ENCODE measurements at places on chromosomes 7 and 10.

DNA sequence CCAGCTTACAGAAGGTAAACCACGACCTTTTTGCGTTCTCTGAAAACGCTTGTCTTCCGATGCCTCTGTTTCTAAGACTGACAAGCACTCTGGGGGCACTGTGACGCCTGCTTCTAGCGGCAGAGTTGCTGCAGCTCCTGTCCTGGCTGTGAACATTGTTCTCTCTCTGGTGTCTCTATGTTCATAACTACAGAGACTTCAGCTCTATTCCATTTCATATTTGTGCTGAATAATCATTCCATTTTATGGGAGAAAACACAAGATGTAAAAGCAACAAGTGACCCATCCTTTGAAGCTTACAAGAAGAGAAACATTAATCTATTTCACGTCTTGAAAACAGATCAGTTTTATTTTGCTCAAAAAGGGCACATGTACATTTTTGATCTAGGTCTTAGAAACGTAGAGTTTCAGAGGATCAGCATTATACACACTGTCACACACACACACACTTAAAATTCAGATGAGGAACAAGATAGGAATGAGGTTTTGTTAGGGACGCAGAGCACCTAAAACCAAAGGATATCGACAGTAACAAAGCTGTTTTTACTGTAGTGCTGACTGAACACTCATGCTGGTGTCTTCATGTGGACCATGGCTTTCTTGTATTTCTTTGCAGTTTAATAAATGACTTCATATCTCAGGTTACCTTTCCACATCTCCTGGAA is 3.0 kb downstream of the IKZF1 start:
- DNase-seq, result no peak

DNA sequence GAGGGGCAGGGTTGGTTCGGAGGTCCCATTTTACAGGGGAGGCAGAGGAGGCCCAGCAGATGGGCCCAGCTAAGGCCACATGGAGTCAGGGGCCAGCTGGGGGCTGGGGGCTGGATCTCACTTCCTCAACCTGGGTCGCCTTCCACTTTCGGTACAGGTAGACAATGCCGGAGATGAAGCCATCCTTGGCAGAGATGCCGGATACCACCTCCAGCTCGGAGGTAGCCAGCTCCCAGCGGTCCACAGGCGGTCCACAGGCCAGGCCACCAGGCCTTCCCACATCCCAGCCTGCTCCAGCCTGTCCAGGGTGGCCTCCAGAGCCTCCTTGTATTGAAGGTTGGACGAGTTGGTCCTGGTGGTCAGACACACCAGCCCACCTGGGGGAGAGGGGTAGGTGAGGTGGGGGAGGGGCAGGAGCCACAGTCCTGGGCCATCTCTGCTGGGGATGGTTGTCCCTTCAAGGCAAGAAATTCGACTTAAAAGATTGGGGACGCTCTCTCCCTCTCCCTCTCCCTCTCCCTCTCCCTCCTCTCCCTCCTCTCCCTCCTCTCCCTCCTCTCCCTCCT is 3.9 kb downstream of the CLDN4 start:
- no peak for DNase-seq

DNA sequence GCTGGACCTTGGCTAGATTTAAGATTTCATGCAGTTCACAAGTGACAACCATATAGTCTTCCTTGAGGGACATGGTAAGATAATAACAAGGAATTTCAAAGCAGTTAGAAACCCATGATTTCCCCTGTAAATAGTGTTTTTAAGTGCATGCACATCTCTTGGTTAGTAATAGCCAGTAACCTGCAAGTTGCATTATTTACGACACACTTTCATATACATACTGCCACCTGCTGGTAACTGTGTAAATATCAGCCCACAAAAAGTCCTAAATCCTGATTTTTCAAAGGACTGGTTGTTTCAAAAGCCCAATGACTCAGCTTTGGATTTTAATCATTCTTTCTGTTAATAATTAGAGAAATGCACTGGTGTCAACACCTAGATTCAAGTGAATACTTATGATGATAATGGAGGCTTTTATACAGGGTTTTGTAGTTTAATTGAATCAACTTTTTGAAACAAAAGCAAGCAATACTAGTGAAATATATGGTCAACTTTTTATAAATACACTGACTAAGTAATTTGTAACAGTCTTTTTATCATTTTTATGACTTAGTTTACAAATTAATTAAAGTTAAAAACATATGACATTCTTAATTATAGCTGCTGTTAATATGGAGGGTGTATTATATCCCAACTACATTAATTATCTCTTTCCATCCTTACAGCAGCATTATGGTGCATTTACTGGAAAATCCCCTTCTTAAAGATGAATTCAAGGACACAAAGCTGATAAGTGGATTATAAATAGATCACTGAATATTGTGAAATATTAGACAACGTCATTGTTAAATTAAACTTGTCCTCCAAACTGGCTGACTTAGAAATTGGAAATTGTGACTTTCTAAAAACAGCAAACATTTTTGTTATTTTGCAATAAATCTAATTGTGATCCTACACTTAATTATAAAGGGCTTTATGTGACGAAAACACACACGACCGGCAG is 367.7 kb upstream of the SEMA3D start:
- peak; percentile 41 for DNase-seq

- DNase-seq, result no peak
Measured at GRCh38 chr7:145313551-145313950, 477.7 kb upstream of the TPK1 start.

DNA sequence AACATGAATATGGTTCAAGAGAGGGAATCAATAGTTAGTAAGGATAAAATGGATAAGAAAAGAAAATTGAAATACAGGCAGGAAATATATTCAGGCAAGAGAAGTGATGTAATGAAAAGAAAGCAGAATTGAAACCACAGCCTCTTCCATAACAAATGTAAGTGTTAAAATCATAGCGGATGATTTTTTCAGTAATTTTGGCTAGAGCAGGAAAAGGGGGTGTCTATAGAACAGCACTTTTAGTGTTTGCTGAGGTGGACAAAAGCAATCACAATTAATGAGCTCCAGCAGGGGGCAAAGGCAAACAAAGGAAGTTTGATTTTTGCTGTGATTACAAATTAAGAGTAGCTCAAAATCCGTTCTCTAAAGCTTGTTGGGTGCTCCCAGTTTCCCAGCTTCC is 79.0 kb downstream of the TRIL start:
- no peak for DNase-seq

GRCh38 chr7:66323114-66323796 is 118.1 kb downstream of the TPST1 start:
- no peak for DNase-seq

GRCh38 chr10:73812657-73813056 is 1.3 kb upstream of the NDST2 start:
- no peak for DNase-seq

DNA sequence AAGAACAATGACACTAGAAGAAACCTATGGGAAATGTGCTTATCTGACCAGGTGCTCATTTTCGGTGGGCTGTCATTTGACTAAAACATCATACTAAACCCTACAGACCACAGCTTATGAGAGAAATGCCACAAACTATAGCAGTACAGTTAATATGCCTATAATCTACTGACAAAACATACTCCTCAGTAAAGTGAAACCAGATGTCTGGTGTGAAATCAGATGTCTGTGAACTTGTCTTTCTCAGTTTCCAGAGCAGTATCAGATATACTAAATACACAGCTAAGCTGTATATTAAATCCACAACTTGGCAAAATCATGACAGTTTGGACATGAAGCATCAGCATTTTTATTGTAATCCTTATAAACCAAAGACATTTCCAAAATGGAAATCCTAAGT is 3.3 kb downstream of the IMMP2L start:
- no peak for DNase-seq

- no peak for DNase-seq
Measured at GRCh38 chr7:106866298-106867281, 1.5 kb downstream of the PIK3CG start.

DNA sequence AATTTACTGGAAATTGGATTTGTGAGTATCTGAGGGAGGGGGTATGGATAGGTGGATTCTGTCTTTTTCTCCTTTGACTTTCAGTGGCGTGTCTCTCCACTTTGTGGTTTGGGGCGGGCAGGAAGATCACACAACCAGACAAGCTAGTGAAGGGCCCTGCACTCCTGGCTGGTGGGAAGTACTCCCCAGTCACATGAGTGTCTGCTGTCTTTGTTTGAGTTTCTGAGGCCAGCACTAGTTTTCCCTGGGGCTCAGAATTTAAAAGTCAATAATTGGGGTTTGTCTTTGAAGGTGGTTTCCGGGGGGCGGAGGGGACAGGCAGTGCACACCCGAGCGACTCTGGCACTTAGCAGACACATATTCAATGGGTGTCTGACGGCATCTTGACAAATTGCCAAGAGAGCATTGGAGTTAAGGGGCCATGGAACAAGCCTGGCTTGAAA is 120.1 kb downstream of the WDFY4 start:
- DNase-seq, result no peak

GRCh38 chr10:70829543-70829942 is 13.8 kb downstream of the SGPL1 start:
- DNase-seq, result no peak

GRCh38 chr7:134905375-134905774 is 80.9 kb upstream of the AGBL3 start:
- DNase-seq, result no peak

DNA sequence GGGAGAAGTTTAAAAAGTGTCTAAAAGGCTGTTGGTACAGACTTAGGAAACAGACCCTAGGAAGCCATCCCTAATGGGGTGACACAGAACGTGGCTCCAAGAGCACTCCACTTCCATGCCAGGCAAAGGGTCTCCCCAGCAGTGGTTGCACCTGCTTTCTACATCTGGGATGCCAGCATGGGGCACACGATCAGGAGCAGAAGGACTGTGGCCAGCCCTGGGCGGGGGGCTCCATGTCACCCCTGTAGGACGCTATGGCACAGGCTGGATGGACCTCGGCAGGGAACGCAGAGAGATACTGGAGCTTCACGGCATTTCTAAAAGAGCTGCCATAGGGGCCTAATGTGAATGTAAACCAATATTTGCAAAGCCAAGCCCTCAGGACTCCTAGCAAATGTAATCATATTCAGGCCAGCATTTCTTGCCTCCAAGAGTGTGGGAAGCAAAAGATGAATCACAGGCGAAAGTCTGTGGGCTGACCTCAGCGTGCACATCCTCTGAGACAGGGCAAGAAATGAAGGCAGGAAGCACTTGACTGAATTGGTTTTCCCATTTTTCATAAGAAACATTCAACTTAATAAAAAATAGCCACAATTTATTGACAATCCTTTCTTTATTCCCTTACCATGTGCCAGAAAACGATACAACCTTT is 93.9 kb downstream of the ATXN7L1 start:
- DNase-seq, result no peak

DNA sequence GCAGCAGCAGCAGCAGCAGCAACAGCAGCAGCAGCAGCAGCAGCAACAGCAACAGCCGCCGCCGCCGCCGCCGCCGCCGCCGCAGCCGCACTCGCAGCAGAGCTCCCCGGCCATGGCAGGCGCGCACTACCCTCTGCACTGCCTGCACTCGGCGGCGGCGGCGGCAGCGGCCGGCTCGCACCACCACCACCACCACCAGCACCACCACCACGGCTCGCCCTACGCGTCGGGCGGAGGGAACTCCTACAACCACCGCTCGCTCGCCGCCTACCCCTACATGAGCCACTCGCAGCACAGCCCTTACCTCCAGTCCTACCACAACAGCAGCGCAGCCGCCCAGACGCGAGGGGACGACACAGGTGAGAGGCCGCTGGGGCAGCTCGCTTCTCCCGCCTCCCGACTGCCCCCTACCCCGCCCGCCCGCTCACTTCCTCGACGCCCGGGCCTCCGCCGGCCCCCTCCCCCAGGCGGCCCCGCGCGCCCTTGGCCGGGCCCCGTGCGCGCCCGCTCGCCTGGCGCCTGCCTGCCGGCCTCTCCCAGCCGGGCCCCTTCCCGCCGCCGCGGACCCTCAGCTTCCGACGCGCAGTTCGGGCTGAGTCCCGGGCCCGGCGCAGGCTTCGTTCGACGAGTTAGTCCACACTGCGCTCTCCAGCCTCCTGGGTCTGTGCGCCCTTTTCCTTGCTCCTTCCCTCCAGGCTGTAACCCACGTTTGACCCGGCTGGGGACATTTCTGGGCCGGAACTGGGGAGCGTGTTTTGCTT is 882 bp downstream of the DLX6 start:
- no peak for DNase-seq

- no peak for DNase-seq
Measured at GRCh38 chr7:15581352-15581951, 19.6 kb upstream of the AGMO start.

DNA sequence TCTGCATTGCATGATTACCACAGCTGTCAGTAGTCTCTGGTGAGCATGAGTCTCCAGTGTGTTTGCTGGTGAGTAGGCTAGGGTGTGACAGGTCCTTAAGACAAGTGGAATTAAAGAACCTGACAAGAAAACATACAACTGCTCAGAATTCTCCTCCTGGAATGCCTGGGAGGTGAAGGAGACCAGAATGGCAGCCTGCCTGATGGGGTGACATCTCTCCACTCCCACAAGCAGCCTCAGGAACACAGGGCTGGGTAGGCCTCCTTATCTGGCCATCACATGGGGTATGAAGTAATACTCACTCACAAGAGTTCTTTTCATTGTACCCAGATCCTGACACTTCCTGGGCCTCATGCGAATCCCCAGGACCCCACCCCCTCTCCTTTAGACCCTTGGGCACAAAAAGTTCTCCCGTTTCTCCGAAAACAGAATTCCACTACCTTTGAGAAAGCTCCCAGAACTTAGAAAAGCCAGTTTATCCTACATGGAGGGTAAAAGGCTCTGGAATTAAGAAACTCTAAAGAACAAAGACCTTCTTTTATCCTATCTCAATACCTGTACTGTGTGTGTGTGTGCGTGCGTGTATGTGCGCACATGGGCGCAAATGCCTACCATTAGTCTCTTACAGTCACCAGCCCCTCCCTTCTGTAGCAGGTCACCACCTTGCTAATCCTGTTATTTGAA is 33.4 kb upstream of the C1GALT1 start:
- DNase-seq, result no peak

DNA sequence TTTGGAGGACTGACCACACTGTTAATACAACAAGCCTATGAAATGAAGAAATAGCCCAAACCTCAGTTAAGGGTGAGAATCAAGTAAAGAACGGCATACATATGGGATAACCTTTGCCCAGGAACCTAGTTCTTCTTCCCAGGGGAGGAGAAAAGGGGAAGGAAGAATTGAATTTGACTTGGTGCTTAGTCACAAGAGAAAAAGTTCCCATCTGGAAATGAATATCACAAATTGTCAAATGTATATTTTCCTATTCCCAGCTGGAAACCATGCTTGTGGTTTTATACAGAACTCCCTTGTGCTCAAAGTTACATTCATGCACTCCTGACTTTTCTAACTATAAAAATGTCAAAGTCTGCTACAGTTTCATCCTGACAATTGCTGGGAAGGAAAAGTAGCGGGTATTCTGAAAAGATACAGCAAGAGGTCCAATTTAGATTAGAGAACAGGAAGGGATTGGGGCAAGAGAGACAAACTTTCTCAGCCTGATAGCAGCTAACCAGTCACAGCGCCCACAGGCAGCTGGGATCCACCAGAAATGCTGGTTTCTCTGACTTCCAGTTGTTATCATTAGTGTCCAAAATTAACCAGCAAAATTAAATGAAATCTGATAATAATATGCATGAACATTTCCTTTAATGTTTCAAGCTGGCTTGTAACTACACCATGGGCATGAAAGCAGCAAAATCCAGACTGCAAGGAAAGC is 18.6 kb upstream of the GSAP start:
- no peak for DNase-seq

GRCh38 chr10:123795846-123796590 is 95.6 kb downstream of the CPXM2 start:
- DNase-seq, result no peak
